Stimulated activated CD4-positive, alpha-beta T cell treated with anti-CD3 and anti-CD28 coated beads, Interleukin-4, amount 100 ng/mL, for 48 hours (primary cell): ENCODE measurements at places on chromosomes 7 and 10.
A peak's percentile ranks its signal among the peaks of the same experiment; 100 is the strongest.

DNA sequence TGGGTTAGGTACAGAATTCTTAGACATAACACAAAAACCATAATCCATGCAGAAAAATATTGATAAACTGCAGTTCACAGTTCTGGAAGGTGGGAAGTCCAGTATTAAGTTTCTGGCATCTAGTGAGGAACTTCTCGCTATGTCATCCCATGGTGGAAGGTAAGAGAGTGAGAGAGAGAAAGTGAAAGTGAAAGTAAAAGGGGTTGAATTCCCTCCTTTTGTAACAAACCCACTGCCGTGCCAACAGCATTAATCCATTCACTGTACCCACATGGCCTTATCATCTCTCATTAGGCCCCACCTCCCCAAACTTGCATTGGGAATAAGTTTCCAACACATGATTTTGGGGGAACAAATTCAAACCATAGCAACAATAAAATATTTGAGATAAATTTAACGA is 17.1 kb downstream of the ZNF485 start:
- DNase-seq = no peak

DNA sequence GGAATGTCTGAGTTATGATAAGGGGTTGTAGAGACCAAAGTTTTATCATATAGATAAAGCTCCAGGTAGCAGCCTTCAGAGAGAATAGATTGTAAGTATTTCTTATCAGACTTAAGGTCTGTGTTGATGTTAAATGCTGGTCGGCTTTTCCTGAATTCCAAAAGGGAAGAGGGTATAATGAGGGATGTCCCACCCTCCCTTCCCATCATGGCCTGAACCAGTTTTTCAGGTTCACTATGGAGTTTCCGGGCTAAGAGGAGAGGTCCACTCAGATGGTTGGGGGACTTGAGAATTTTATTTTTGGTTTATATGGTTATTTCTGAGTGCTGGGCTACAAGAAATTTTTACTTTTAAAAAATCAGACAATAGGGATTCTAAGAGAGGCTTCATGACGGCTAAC is 45.2 kb downstream of the HERPUD2 start:
- DNase-seq = no peak

- DNase-seq = no peak
Measured at GRCh38 chr10:110233846-110234245, 26.4 kb downstream of the MXI1 start.

DNA sequence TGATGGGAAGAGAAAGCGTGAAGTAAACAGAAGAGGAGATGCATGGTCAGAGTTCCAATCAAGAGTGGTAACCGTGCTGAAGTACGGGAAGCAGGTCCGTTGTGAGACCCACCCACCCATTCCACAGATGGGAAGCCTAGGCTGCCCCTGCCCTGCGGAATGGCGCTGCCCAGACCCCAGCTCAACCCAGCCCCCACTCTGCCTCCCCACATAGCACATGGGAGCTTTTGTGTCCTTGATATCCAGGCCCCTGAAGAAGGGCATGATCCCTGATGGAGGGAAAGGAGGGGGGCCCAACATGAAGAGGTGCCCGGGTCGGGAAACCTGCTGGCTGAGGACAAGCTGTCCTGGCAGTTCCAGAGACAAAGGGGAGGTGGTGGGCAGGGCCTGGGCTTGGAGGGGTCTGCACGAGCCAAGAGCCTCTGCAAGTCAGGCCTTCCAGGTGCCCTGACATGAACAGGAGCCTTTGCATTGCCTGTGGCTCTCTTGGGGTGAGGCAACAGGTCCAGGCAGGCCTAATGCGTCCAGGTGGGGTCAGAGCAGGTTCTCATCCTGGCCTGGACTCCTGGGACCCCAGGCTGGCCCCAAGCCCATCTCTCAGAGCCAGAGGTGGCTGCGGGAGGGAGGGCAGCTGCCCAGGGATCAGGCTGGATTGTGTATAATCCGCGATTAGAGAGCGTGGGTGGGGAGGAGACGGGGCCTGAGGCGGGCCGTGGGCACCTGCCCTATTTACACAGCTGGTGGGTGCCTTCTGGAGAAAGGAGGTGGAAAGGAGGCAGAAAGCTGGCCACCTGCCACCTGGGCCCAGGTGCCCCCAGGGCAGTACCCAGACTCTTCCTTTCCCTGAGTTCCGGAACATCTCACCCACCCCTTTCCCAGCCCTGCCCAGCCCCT is 23.5 kb downstream of the YKT6 start:
- DNase-seq = no peak

GRCh38 chr10:61744469-61744868 is 81.7 kb downstream of the CABCOCO1 start:
- no peak for DNase-seq

- DNase-seq = no peak
Measured at GRCh38 chr7:55086413-55087201, 67.8 kb downstream of the EGFR start.

GRCh38 chr7:90931986-90932916 is 332.0 kb upstream of the FZD1 start:
- no peak for DNase-seq

GRCh38 chr10:15817409-15818046 is 42.8 kb downstream of the MINDY3 start:
- no peak for DNase-seq

DNA sequence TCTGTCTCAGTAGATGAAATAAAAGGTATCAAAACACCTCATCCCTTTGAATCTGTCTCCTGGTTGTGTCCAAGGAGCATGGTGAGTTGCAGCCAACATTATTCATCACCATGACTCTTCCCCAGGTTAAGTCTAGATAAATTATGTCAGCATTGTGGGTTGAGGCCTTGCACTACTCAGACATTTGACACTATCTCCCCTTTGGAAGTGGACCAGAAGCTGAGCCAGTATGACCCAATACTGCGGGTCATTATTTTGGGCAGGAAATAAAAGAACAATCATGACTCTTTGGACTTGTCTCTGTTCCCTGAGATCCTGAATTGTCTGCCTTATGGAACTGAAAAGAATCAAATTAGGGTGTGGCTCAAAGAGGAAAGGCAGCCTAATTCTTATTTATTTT is 168.2 kb upstream of the FAM171A1 start:
- DNase-seq = no peak

GRCh38 chr10:21803374-21803773 is 200.2 kb downstream of the DNAJC1 start:
- DNase-seq = no peak

DNA sequence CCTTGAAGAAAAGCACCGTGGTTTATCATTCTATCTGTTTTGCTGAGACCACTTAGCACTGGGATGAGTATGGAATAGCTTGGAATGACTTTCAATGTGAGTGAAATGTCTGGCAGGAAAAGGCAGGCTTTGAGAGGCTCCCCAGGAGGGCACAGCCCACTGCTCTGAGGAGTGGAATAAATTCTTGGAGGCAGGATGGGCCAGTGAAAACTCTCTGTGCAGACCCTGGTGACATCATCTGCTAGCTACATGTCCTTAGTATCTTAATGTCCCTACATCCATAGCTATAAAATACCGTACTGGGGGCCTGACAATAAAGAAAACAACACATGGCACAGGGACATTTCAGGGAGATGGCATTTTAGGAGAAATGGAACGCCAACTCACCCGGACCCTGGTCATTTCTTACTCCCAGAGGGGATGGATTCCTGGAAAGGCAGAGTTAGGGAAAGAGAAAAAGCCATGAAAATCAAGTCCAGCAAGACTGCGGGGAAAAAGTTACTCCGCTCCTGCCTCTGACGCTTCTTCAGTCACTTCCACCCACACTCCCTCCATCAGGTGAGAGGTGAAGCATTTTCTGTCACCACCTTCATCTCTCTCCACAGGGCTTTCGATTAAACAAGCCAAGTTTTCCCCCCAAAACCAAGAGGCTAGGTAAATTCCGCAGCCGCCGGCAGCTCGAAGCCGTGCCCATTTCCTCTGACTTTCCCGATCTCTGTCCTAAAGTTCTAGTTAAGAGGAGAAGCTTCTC is 991 bp downstream of the ZNF239 start:
- DNase-seq = no peak

- DNase-seq = no peak
Measured at GRCh38 chr7:102096012-102096332, 190.7 kb upstream of the SH2B2 start.

DNA sequence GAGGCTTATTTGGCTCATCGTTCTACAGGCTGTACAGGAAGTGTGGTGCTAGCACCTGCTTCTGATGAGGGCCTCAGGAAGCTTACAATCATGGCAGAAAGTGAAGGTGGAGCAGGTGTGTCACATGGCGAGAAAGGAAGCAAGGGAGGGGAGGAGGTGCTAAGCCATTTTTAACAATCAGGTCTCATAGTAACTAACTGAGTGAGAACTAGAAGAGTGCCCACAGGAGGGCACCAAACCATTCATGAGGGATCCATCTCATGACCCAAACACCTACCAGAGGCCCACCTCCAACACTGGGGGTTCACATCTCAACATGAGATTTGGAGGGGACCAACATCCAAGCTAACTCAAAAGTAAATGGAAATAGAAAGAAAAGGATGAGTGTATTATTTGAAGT is 78.1 kb downstream of the CXCL12 start:
- no peak for DNase-seq

- DNase-seq = no peak
Measured at GRCh38 chr7:34060196-34060947, 155.0 kb downstream of the BMPER start.

GRCh38 chr7:151631570-151631952 is 111.9 kb upstream of the RHEB start:
- peak; percentile 17 for DNase-seq

GRCh38 chr10:61836888-61837754 is 64.4 kb upstream of the ARID5B start:
- DNase-seq = no peak

GRCh38 chr7:84971360-84971759 is 215.5 kb downstream of the SEMA3D start:
- DNase-seq = no peak

DNA sequence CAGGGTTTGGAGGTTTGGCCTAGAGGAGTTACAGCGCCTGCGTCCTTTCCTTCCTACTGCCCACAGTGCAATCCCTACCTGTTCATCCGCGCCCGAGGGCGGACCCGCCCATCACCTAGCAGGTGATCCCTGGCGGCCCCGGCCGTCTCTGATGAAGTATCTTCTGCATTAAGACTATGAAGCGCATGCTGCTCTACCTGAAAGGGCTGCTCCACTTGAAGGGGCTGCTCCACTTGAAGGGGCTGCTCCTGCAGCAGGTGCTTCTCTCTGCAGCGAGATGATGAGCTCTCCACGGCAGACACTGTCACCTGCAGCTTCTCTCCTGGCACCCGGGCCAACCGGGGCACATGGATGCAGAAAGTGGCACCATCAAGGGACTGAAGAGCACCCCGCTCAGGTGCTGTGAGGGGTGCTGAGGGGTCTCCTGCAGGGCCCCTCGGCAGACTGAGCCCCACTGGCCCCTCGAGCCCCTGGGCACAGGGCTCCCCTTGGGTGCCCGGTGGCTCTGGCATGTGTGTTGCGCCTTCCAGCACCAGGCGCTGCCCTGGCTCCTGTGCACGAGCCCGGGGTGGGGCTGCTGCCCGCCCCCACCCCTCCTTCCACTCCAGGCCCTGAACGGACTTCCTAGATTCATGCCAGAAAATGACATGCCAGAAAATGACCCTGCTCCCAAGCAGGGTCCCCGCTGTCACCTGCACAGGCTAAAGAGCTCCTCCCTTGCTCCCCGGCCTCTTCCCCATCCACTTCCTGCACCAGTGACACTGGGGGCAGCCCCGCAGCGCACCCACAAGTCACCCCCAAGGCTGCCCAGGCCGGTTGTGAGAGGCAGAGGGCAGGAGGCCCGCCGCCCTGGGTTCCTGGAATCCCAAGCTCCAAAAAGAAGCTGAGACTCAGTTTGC is 29.4 kb downstream of the WDR86 start:
- no peak for DNase-seq

GRCh38 chr10:73517166-73517888 is 21.5 kb upstream of the PPP3CB start:
- no peak for DNase-seq

DNA sequence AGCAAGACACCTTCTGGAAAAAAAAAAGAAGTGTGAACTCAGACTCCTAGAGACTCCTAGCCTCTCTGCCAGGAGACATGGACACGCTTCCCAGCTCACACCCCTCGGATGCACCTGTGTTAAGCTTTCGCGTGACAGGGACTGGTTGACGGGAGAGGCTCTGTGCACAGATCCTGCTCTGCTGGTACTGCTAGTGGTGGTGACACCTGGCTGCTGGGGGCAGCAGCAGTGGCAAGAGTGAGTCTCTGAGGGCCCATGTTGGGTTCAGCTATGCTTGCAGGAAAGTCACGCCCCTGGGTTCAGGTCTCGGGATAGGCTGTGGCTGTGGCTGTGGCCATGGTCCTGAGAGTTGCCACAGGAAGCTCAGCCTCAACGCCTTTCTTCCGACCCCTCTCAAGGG is 81.1 kb downstream of the XRCC2 start:
- no peak for DNase-seq

DNA sequence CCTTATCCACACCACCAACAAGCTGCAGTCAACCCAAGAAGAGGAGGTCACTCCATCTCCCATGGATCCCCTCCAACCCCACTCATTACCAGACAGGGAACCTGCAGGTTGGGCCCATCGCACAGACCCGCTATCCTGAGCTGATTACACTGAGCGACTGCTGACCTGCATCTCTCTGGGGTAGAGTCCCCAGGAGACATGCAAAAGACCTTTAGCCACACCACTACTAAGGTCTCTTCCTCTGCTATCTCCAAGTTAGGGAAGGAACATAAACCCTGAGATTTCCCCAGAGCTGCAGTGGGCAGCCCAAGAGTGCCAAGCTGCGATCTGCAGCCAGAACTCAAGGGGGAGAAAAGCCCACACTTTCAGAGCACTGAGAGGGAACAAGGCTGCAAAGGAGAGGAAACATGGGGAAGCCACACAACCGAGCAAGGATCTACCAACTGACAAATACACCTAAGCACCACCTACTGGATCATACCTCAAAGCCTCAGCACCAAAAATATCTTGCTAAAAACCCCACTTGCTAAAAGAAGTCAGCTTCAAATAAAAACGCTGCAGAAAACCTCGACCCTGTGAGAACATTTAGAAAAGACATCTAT is 298.2 kb downstream of the SORCS1 start:
- DNase-seq = no peak

DNA sequence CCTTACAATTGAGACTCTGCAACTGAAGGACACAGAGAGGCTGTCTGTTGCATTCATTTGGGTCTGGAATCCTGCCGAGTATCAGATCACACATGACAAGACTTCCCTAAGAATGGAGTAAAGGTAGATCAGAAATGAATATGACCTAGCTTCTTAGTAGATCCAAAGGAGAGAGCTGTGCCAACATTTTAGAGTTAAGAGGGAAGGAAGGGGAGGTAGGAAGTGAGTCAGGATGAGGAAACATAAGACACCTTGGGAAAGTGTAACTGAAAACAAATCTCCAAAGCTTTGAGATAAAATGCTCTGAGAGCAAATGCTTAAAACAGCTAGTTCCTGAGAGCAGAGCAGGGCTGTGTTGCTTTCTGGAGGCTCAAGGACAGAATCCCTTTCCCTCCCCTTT is 6.1 kb upstream of the SLC25A13 start:
- no peak for DNase-seq

- DNase-seq = no peak
Measured at GRCh38 chr7:147640821-147641220, 949.7 kb upstream of the C7orf33 start.

GRCh38 chr10:77566236-77566635 is 71.4 kb downstream of the KCNMA1 start:
- no peak for DNase-seq

- DNase-seq = peak; percentile 38
Measured at GRCh38 chr7:102415685-102416225, 17.6 kb upstream of the ORAI2 start.

GRCh38 chr7:123022576-123022975 is 27.1 kb upstream of the TAS2R16 start:
- no peak for DNase-seq
